PC-3 (cell line): ENCODE measurements at places on chromosomes 6 and 20. TPM values are rescaled to one million over a fixed set of nuclear protein-coding genes. Genes with fewer than 3 reads are reported as not detected.

The FOXA2 gene
- total RNA-seq = 14.4 and 15.2 TPM in 2 replicates

The POPDC3 gene
- total RNA-seq = 31.6 and 41.4 TPM in 2 replicates

The PLAGL1 gene
- 10.9 and 14.4 TPM in 2 replicates for total RNA-seq

The C6orf141 gene
- 43.8 and 49.4 TPM in 2 replicates for total RNA-seq

- DNase-seq = peak; percentile 76
Observed at GRCh38 chr6:2952557-2953095, 18.7 kb downstream of the SERPINB6 start.

DNA sequence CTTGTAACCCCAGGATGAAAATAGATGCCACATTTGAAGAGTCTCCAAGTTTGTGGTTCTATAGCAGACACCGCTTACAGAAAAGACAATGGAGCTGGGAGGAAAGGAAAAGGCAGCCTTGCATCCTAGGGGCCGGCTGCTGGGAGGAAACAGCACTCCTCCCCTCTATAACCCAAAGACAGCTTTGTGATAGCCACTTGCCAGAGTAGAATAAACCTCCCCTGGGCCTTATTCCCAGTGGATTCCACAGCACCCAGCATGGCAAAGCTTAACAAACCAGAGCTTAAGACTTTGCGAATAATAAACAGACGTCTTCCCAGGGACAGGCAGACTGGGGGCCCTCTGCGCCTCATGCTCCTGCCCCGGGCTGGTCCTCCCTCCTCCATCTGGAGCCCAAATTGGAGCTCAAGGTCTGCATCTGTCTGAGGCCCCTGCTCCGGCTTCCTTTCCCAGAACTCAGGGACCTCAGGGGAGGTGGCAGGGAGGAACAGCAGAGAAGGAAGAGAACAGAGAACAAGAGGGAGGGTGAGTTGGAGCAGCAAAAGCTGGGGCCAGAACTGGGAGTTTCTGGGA lies 8.8 kb upstream of the TAF8 start:
- DNase-seq = no peak

GRCh38 chr20:5145365-5146098 lies 18.7 kb downstream of the CDS2 start:
- DNase-seq = no peak

DNA sequence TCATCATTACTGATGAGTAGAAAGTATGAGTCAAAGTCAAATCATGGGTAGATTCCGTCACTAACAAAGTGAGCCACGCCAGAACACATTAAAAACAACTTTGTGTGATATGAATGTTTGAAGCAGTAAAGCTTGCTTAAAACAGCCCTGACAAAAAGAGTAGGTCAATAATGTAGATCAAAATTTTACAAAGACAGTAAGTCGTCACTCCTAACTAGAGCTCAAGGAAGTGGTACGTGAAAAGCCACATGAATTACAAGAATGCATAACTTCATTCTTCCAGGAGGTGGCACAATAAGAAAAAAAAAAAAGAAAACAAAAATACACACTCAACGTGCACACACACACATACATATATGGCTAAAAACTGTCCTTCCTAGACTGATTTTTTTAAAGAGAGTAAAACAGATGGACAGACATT lies 69.9 kb downstream of the HACE1 start:
- DNase-seq = peak; percentile 48
